ENCODE measurements at places on chromosomes 4 and X.

DNA sequence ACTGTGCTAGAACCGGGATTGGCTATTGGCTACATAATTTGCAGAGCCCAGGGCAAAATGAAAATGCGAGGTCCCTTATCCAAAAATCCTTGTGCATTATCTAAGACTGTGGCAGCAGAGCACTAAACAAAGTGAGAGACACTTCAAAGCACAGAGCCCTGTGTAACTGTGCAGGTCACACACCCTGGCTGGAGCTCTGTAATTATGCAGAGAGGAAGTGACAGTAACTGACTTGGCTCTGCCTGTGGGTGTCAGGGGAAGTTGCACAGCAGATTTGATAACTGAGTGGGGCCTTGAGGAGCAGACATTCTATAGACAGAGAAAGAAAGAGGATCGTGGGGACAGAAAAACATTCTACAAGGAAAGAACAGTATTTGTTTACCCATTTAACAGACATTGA, 173.5 kb upstream of the FMR1 start:
- DNase-seq, result no peak

GRCh38 chrX:16160729-16161128, 6.6 kb upstream of the MAGEB17 start:
- no peak for DNase-seq

DNA sequence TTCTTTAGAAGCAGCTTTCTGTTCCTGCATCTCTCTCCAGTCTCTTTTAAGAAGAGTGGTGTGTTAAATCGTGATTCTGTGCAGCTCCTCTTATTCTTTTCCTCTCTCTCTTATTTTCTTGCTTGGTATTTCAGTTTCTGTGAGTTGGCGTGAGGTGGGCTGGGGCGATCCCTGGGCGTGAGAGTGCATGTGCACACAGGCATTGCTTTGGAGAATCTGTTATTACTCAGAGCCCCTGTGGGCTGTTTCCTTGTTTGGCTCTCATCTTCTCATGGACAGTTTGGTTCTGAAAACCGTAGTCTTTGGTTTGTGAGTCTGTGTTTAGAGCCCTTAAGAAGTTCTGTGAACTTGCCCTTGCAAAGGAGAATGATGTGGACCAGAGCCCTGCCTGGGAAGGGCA, 97.2 kb upstream of the CLNK start:
- no peak for DNase-seq

DNA sequence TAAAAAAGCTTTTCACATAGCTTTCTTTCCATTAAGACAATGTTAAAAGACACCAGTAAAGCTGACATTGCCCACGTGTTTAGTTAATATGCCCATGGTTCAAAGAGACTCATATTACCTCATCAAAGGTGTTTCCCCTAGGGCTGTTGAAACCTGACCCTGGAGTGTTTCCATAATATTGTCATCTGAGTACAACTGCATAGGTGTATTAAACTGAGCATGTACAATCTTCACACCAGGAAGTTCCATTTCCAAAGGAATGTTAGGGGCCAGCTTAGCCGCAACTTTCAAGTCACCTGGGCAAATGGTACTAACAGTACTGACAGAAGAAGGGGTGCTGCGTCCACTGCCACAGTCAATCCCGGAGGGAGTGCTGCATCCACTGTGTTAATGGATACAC, 27.1 kb downstream of the PDLIM3 start:
- DNase-seq, result no peak

- DNase-seq, result no peak
Measured at GRCh38 chrX:13495232-13495631, 74.2 kb upstream of the EGFL6 start.

GRCh38 chrX:29257521-29257920, 670.3 kb downstream of the IL1RAPL1 start:
- no peak for DNase-seq

- DNase-seq, result no peak
Measured at GRCh38 chrX:18617407-18617750, 54.5 kb downstream of the RS1 start.

DNA sequence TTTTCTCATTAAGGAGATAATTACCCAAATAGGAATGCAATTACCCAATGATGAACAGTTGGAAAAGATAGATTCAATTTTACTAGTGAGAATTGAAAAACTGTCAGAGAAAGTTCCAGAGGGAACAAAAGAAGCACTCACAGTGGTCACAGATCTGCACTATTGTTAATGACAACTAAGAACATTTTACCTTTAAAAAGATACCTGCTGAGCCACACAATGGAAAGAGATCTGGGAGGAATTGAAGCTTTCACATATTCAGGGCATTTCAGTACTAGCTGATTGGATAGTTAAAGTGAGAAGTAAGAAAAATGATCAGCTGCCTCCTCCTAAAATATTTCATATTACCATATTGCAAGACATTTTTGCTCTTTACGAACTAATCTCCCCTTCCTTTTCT, 1822.2 kb downstream of the STIM2 start:
- DNase-seq, result no peak

DNA sequence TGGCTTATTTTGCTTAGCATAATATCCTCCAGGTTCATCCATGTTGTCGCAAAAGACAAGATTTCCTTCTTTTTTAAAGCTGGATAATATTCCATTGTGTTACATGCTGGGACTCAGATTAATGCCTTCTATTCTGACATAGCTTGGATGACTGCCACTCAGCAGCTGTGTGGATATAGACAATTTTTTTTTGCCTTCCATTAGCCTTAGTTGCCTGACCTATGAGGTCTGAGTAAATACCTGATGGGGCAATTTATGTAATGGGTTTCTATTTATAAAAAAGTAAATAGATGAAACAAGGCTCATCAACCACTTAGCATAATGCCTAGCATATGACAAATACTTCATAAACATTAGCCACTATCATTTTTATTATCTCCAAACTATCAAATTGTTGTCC, 515.4 kb downstream of the ZNF674 start:
- DNase-seq, result no peak

DNA sequence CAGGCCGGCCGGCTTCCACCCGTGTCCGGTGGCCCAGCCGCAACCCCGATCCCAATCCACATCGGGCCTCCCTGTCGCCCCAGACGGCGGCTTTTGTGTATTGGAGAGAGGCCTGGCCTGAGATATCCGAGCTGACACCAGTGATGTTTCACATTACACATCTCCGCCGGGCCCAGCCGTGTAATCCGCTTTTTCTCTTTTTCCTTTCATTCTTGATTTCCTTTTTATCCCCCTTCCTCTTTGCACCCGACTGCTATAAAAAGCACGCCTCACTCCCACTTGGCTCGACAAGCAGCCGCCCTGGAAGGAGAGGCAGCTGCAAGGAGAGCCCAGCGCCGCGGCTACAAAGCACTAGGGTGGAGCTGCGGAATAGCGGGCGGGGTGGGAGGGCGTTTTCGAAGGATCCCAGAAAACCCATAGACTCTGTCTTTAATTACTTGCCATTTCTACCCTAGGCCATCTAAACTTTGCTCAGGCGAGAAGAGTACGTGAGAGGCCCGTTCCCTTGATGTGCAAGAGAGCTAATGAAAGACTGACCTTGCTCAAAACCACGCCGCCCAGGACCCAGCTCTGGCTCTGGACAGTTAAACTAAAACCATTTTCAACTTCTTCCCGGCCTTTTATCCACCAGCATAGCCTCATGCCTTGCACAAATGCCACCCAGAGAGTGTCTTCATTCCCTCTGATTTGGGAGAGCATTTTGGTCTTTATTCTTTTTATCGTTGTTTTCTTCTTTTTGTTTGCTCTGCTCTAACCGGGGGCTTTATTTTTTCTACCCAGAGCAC, 3.2 kb downstream of the PITX2 start:
- no peak for DNase-seq

DNA sequence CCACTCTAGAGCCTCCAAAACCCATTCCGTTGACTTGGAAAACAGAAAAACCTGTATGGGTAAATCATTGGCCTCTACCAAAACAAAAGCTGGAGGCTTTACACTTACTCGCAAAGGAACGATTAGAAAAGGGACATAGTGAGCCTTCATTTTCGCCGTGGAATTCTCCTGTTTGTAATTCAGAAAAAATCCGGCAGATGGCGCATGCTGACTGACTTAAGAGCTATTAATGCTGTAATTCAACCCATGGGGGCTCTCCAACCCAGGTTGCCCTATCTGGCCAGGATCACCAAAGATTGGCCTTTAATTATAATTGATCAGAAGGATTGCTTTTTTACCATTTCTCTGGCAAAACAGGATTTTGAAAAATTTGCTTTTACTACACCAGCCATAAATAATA, 60.8 kb downstream of the ZNF732 start:
- peak; percentile 46 for DNase-seq

DNA sequence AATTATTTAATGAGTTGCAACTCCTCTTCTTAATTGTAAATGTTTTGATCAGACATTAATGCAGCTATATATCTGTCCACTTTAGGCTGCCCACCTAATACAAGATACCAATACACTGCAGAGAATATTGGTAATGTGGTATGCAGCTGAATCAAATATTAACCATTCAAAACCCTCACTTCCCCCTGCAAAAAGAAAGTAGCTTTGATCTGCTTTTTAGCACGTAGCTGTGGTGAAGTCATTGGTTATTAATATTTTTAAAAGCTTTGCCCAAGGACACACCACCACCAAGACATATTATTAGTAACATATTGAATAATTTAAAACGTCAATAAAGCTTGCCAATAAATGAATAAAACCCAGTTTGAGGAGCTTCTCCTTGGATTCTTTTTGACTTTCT, 28.6 kb upstream of the CYP2U1 start:
- DNase-seq, result no peak

DNA sequence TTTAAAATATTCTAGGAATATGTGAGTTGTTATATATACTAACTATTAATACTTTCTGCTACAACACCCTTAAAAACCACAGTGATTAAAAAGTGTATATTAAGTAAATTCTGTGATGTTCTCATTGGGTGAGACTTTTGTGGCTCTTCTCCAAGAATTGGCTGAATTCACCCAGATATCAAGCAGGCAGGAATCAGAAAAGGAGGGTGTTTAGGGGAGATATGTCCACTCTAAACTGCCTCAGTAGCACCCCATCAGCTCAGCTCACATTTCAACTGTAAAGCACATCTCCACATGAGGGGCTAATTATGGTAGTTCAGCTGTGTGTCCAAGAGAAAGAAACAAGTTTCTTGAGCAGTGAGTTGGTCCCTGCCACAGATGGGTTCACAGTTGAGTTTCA, 165.0 kb downstream of the GALNTL6 start:
- DNase-seq, result no peak

GRCh38 chr4:181330654-181331201, 912.5 kb upstream of the TENM3 start:
- DNase-seq, result no peak

DNA sequence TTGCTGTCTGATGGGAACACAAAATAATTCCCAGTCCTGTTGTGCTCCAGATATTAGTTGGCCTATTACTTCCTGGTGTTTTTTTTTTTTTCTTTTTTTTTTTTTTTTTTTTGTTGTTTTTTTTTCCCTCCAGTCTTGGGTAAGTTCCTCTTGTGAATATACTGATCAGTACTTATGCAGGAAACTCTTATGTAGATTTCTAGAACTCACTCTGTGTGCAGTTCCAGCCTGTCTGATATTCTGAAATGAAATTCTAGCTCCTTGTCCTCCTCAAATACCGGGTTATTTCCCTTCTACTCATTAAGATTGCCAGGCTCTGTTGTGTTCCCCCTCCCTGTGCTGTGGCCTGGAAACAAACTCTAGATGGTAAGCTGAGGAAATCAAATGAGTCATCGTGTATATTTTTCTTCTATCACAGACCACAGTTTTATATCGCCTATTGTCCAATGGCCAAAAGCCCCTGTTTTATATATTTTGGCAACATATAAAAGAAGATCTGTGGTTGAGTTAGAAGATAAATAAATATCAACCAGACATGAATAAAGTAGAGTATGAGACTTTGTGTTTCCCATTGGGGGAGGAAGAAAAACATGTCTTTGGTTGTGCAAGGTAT, 124.3 kb upstream of the UGT8 start:
- no peak for DNase-seq

DNA sequence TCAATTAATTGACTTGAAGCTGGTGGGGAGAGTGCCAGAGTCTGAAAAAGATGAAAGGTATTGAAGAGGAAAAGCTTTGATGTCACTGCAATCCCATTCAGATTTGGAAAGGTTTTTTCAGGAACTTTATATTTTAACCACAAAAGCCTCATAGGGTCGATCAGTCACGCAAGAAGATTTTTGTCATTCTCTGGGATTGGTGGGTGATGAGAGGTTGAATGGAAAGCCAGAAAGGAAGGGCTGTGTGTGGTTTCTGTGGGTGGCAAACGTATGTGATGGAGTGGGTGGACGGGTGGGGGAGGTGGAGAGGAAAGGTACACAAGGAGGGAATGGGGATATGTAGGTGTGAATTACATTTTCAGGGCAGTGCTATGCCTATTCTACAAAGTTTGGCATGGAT, 173.8 kb upstream of the SCML1 start:
- no peak for DNase-seq

- no peak for DNase-seq
Measured at GRCh38 chr4:154578919-154579318, 11.6 kb downstream of the FGA start.

DNA sequence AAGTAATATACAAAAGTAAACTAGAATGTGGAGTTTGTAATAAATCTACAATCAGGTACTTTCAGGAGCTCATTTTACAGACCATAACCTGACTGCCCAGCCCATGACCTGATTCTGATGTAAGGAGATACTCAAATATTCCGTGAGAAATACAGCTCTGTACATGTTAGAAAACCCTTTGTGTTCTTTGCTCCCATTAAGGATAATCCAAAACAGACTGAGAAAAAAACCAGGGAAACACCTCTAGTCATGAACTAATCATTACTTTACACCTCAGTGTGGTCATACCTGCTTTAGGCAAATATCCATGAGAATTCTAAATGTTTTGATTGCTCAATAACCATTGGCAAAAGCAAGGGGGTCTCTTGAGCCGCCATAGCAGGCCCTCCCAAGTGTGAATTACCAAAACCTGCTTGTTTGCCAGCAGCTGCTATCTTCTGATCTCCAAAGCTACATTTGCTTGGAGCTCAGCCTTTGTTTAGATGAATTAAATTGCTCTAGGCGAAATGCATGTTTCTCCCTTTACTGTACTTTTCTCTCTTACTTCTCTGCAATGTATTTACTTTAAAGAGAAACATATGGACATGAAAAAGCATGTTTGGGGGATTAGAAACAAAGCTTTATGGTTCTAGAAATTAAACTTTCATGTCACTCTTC, 79.1 kb downstream of the ANKRD50 start:
- no peak for DNase-seq

GRCh38 chr4:109321232-109321631, 18.8 kb upstream of the COL25A1 start:
- DNase-seq, result no peak
